ENCODE measurements at places on chromosomes 5 and 9.

DNA sequence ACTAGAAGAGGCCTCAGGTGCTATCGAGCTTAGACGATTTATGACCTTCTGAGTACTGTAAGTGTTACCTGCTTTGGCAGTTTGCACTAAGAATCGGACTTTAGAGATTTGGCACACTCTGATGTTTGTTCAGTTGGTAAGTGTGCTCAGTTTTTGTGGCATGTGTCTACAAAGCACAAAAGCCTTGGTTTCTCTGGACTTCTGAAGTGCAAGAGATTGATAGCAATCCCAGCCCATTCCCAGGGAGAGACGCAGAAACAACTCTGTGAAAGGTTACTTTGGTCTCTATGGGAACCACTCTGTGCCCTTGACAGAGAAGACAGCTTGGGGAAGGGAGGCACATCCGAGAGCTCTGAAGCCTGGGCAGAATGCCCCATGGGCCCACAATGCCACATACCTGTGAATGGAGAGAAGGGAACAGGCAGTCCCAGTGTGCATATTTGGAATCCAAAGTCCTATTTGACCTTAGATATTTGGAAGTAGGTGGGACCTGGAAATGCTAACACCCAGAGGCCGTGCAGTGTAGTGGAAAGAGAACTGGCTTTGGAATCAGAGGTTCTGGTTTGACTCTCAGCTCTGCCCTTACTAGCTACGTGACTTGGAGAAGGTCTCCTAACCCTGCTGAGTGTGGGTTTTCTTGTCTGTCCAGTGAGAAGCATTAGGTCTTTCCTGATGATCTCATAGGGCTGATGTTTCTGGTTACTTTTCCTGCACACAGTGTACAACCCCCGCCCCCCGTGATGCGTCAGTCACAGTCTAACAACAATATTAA is 194.3 kb upstream of the VLDLR start:
- DNase-seq: no peak

DNA sequence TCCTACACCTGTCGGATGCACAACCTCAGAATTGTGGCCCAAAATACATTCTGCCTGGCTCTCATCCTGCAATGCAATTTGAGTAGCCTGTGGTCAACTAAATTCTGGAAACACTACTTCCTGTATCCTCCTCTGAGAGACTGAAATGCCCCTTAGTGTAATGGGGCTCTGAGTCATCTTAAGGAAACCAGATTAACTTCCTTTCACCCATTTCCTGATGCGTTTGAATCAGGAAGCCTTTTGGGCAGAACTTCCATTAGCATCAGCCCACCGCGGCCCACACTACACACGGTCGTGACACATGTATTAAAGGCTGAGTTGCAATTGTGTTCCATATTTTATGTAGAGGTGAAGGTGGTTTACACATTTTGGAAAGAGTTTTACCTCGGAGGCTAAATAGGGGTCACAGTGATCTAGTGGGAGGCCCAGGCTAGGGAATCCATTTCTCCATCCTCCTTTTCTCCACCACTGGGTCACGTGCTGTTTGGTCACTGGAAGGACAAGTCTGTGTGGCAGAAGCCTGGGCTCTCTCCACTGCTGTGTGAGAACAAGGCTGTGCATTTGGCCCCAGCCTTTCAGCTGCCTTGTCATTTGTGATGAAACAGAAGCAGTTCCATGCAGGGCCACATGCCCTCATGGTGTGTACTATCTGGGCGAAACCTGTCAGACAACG is 55.9 kb downstream of the DAP start:
- no peak for DNase-seq

- no peak for DNase-seq
Observed at GRCh38 chr5:56595566-56595965, 219.8 kb upstream of the MAP3K1 start.

- no peak for DNase-seq
Observed at GRCh38 chr9:135797507-135798262, 95.7 kb downstream of the KCNT1 start.

DNA sequence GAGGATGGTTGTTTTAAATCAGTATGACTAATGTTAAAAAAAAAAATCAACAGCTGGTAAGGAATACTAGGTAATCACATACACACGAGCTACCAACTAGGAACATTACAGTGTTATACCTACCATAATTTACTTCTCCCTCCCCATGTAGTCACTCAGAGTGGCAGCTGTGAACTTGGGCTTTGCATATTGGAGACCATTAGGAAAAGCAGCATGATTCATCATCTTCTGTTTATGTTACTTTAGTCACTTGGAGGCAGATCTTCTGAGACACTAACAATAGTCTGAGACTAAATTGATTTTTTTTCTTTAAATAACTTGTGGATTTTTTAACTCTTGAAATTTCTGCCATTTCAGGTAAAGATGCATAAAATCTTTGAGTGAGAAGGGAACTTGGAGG is 141.5 kb upstream of the NR4A3 start:
- DNase-seq: no peak

GRCh38 chr5:61640179-61641021 is 308.3 kb downstream of the ZSWIM6 start:
- DNase-seq: no peak

GRCh38 chr5:122420537-122421236 is 108.7 kb downstream of the SNCAIP start:
- DNase-seq: no peak

DNA sequence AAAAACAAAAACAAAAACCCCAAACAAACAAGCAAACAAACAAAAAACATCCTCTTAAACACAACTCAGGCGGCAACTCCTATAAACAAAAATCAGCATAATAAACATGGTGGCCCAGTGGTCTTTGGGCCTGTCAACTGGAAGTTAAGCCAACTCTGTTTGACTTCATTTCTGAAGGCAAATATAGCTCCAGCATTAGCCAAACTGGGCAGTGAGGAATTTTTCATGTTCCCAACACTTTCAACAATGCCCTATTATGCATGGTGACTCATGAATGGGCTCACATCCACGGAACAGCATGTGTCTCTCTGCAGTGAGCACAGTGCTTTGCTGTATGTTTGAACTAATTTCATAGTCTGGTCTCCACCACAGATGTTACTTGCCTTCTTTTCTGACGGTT is 143.9 kb upstream of the STC2 start:
- no peak for DNase-seq

Measured in CD4-positive, alpha-beta T cell (primary cell).